ENCODE measurements at places on chromosomes 2 and 18. TPM values are rescaled to one million over a fixed set of nuclear protein-coding genes. Genes with fewer than 3 reads are reported as not detected.

Gene GREB1
- 1.1 TPM for total RNA-seq

Gene SERPINB2
- total RNA-seq, result 1.5 TPM

Gene UGT1A4
- not detected for total RNA-seq

Gene GREB1L
- total RNA-seq, result not detected

Gene SPHKAP
- total RNA-seq, result not detected

Gene PREB
- total RNA-seq, result 43.3 TPM

Gene SP140
- total RNA-seq, result 27.5 TPM

Gene MROH2A
- total RNA-seq, result not detected

Gene HNRNPLL
- total RNA-seq, result 20.2 TPM

Gene DES
- total RNA-seq, result not detected

DNA sequence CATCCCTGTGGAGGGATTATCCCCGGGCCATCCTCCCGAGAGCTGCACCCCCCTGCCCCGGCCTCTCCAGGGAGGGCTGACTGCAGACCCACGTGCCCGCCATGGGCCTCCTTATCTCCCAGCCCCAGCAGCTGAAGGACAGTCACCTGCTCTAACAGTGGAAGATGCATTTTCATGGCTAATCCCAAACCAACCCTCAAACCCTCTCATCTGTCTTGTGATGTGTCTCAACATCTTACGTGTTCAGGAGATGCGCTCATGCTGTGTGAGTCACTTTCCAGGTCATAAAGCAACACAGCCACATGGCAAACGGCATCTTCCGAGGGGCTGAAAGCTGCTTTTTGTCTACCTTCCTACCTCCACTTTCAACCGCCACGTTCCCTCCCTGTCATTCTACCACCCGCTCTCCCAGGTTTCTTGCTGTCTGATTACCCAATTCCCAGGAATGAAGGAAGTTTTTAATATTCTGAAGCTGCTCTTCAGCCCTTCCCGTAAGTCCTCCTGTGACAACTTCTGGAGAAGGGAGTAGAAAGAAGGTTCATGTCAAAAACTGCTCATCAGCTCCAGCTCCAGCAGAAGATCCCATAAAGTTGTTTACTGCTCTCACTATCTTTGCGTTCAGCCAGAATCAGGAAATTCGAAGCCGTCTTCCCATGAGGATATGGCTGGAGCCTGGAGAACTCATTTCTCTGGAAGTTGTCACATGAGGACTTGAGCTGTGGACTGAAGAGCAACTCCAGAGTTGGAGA is 54.5 kb downstream of the MBP start:
- no peak for DNase-seq

GRCh38 chr2:24917731-24918325 is 2.2 kb downstream of the ADCY3 start:
- no peak for DNase-seq

DNA sequence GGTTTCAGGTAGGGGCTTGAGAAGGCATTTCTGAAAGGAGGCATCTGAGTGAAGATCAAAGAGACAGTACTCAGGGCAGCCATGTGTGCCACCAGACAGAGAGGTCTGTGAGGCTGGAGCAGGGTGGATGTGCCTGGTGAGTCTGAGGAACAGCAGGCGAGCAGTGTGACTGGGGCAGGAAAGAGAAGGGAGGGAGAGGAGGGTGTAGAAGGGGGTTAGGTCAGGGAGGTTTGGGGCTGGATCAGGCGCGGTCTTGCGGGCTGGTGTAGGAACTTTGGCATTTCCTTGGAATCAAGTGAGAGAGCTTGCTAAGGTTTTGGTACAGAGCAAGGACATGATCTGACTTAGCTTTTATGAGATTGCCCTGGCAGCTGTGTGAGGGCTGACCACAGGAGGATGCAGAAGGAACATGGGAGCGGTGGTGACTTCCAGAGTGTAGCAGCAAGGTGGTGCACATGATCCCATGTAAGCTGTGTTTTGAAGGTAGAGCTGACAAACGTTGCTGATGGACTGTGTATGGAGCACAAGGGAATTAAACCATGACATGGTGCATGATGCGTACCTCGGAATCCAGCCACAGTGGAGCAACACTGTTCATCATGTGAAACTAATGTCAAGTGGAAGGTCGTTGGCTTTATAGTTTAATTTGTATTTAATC is 13.9 kb downstream of the RAB31 start:
- DNase-seq, result no peak

DNA sequence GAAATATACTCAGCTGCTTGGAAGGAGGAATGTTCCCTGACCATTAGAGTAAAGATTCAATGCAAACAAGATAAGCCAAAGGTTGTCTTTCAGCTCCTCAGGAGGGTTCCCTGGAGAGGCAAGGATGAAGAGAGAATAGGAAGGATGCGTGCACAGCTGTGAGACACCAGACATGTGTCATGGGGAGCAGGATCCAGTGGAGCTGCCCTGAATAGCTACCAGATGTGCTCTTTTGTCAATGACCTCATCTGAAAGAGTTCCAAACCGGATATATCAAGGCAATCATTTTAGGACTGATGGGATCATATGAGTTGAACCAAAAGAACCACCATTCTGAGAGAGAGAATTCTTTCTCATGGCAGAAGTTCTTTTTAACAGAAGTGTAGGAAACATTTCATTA is 490.6 kb downstream of the IRS1 start:
- DNase-seq, result no peak

DNA sequence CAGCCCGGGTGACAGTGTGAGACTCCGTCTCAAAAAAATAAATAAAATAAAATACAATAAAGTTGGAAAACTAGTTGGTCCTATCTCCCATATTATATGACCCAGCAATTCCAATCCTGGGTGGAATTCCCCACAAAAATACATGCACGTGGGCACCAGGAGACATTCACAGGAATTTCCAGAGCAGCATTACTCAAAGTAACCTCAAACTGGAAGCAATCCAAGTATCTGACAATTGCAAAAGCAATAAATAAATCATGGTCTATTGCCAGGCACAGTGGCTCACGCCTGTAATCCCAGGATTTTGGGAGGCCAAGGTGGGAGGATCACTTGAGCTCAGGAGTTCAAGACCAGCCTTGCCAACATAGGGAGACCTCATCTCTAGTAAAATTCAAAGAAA is 101.2 kb upstream of the MAP4K4 start:
- DNase-seq, result no peak

GRCh38 chr2:142180820-142181533 is 50.2 kb upstream of the LRP1B start:
- no peak for DNase-seq

GRCh38 chr18:24754583-24755253 is 294.3 kb downstream of the HRH4 start:
- no peak for DNase-seq

DNA sequence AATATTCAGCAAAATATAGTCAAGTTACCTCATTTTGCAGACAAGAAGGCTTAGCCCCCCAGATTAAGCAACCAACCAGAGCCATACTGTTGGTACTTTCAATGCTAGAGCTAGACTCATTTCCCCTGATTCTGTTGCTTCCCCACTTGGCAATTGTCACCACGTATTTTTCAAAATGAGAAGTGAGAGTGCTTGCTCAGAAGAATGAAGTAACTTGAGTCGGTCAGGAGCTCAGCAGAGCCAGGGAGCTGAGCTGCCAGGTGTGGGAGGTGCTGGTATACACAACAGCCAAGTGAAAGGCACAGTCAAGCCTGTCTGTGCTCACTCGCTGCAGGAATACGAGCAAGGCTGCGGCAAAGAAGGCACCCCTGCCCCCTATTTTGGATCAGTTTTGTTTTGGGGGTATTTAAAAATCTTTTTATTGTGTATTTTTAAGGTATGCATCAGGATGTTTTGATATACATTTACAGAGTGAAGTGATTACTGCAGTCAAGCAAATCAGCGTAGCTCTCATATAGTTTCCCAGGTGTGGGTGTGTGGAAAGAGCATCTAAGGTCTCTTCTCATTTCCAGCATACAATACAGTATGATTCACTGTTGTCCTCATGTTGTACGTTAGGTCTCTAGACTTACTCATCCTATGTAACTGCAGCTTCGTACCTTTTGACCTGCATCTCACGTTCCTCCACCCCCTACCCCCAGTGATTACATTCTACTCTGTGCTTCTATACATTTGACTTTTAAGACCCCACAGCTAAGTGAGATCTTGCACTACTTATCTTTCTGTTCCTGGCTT is 62.4 kb downstream of the MRPS9 start:
- no peak for DNase-seq

- no peak for DNase-seq
Observed at GRCh38 chr2:235866373-235866772, 301.8 kb downstream of the GBX2 start.

- DNase-seq, result no peak
Observed at GRCh38 chr2:88127638-88127887, 299 bp downstream of the FABP1 start.

- DNase-seq, result no peak
Observed at GRCh38 chr2:217725409-217725808, 277.4 kb downstream of the TNS1 start.

DNA sequence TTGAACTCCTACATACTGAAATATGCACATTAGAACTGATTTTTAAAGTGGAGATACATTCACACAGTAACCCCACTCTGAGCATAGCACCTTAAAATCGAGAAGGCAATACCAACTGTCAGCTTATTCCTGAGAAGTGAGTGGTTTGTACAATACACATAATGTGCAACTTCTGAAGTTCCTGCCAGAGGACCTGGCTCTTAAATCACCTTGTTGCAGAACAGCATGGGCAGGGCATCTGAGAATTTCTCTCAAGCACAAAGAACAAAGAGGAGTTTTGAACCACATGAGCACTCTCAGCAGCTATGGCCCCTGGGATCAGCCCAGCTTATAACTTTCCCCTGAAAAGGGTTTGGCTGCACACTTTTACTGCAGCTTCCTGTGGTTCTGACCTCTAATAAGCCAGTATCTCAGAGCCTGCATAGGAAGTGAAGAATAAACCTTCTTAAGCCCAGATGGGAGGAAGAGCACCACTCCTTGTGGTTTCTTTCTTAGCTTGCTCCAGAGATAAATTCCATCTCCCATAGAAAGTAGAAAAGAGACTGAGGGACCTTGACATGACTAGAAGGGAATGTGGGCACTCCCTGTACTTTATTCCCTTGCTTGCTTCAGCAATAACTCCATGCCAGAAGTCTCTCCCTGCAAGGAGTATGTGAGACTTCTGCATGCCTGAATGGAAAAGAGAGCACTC is 862.3 kb downstream of the SUCLG1 start:
- no peak for DNase-seq

Measured in naive thymus-derived CD8-positive, alpha-beta T cell (primary cell).